Activated T-helper 17 cell treated with anti-CD3 and anti-CD28 coated beads, Interleukin-2, amount 50 U/mL, for 72 hours (primary cell): ENCODE measurements at places on chromosomes 16 and 17.

DNA sequence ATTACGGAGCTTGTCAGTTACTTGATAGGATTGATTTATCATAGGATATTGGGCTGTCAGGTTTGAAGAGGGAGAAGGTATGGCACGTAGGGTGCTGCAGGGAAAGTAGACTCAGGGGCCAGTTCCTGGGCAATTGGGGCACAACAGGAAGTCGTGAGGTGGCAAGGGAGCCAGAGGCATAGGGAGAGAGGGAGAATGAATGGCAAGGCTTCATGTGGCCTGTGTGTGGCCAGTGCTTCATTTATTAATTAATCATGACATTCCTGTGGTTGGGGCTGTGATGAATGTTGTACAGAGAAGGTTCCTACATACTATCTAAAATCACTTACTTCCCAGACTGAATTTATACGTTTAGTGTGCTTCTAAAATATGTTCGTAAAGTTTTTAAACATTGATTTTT, 19.3 kb downstream of the MFSD11 start:
- ATAC-seq: no peak

DNA sequence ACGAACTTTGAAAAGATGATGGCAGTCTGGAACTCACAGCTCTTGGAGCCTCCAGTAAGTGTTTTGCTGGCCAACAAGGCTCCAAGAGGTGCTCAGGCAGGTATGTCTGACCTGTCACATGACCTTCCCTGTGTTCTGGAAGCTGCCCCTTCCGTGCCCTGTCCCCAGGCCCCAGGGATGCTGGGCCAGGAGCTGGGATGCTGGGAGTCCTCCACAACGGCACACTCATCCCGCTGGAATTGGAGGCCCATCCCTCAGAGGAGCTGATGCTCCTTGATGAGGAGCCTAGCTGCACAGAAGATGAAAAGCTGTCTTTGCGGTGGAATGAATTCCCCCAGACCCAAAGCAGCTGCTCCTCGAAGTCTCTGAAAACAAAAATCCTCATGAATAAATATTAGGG, 47.8 kb downstream of the HOXB1 start:
- no peak for ATAC-seq

DNA sequence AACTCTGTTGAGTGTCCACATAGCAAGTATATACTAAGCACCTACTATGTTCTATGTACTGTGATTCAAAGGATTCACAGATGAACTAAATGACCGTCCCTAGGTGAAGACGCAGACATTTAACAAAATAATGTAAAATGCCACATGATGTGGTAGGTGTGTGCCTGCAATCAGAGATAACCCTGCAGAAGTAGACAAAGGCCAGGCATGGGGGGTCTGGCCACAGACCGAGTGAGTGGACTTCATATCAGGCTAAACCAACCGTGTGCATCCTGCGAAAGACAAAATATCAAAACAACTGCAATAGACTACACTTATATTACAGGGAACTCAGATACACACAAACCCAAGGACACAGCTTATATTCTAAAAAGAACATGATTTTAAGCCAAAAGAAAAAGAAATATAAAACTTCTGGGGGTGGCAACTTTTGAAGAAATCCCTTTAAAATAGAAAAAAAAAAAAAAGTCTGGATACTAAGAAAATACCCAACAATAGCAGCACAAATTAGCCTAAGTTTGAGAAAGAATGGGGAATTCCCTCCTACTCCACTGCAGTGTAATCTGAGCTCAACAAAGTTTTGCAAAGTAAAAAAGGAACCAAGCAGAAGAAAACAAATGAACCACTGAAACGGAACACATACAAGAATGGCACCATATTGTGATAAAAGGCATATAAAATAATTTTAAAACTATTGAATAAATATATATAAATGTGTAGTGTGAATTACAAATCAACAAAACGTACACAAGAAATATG, 12.3 kb downstream of the HSDL1 start:
- ATAC-seq: no peak

GRCh38 chr17:42389135-42389417, 834 bp upstream of the STAT3 start:
- peak; percentile 78 for ATAC-seq

- peak; percentile 86 for ATAC-seq
Measured at GRCh38 chr16:22321340-22322001, 24.3 kb downstream of the POLR3E start.

DNA sequence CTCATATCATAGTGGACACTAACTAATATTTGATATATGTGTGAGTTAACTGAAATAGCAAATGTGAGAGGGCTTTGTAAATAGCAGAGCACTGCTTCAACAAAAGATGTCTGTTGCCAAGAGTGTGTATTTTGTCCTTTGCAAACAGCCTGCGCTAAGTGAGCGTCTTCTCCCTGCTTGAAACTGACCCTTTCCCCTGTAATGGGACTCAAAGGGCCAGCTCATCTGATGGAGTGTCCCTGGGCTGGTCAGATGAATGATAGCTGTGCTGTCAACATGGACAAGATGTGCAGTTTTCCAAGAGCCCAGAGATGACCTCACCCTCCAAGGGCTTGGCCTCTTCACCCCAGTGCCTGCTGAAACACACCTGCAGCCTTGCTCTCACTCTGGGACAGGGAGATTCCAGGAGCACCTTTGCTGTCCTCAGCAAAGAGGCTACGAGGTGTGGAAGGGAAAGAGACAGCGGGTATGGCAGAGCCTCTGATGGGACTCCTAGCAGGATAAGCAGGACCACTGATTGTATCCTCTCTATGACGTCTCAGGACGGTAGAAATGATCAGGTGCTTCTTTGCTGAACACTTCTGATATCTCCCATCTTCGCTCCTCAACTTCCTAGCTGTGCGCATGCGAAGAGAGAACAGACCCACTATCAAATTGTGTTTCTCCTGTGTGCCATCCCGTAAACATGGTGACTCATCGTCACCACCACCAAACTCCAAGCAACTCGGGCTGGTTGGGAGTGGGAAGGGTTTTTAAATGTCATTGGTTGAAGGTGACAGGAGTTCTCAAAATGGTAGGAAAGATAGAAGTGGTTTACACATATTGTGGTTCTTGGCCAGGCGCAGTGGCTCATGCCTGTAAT, 35.8 kb upstream of the TBX2 start:
- ATAC-seq: no peak

- ATAC-seq: no peak
Measured at GRCh38 chr16:69448470-69449193, 24.2 kb downstream of the CYB5B start.

- peak; percentile 43 for ATAC-seq
Measured at GRCh38 chr17:1577182-1577581, 14.6 kb upstream of the PITPNA start.

DNA sequence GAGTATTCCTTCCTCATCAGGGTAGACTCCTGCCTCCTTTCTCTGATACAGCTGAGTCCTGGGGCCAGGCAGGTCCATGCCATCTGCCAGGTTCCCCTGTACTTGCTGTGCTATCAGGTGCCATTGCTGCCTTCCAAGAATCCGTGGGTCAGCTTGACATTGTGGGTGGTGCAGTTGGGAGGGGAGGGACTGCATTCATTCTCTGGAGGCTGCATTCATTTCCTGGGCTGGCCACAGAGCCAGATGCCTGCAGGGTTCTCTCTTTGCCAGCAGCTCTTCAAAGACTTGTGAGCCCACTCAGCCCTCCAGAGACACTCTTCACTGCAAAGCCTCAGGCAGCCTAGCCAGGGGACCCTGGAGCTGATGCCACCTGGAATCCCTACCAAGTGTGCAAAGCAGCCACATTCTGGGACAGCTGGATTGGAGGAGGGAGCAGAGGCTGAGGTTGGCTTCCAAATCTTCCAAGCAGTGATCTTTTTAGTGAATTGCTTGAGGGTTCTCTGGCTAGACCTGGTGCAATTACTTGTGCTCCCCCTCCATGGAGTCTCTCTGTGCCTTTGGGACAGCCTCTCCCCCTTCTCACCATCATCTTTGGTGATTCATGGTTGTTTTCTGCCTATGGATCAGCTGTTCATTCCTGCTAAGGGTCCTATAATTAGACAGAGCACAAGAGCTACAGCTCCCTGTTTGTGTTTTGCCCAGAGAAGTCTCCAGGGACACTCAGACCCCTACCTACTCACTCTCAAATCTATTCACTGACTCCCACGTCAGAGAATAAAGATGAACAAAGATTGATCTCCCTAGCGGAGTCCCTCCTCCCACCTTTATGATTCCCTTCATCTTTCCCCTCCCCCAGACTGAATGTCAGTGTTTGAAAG, 20.9 kb downstream of the ANKFN1 start:
- ATAC-seq: no peak

- ATAC-seq: peak; percentile 37
Measured at GRCh38 chr17:44005527-44006271, 1.3 kb downstream of the NAGS start.

DNA sequence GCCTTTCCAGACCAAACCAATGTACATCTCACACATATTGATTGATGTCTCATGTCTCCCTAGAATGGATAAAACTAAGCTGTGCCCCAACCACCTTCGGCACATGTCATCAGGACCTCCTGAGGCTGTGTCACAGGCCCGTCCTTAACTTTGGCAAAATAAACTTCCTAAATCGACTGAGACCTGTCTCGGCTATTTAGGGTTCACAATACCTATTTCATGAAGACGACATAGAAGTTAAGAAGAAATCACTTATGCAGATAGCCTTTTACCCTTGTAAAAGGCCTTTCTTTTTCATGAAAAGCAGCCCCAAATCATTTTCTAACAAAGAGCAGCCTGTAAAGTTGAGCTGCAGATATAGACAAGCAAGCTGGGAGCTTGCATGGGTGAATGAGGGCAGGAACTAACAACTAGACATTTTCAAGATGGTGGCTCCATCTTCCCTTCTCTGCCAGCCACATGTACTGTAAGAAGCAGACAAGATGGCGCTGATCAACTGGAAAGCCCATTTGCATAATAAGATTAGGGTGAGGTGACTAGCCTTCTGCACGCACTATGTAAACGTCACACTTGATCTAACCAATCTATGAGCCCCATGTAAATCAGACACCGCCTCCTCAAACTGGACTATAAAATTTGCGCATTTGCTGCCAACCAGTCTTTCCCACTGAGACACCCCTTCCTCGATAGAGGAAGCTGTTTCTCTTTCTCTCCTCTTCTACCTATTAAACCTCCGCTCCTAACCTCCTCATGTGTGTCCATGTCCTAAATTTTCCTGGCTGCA, 4.7 kb upstream of the KDM8 start:
- ATAC-seq: no peak
